CD8-positive, alpha-beta memory T cell (primary cell): ENCODE measurements at places on chromosomes 7 and 10.
A peak's percentile ranks its signal among the peaks of the same experiment; 100 is the strongest.

GRCh38 chr10:70809011-70809611, 6.6 kb upstream of the SGPL1 start:
- DNase-seq = no peak
- H3K4me1 ChIP-seq = peaks cover 4% of the 10 kb centered on the region
- no peak overlapping the region for H3K27ac ChIP-seq
- H3K36me3 ChIP-seq = no peaks in the 10 kb centered on the region

GRCh38 chr7:151113344-151114150, 27.3 kb downstream of the AGAP3 start:
- no peak overlapping the region for H3K27ac ChIP-seq
- no peak overlapping the region for H3K4me3 ChIP-seq
- H3K27me3 ChIP-seq = no peaks in the 10 kb centered on the region
- no peaks in the 10 kb centered on the region for H3K36me3 ChIP-seq
- peaks cover 12% of the 10 kb centered on the region for H3K4me1 ChIP-seq

- no peaks in the 10 kb centered on the region for H3K36me3 ChIP-seq
- H3K27ac ChIP-seq = no peak overlapping the region
- H3K4me1 ChIP-seq = peaks cover 4% of the 10 kb centered on the region
- peaks cover 60% of the 10 kb centered on the region for H3K27me3 ChIP-seq
Measured at GRCh38 chr10:110162741-110163145, 44.7 kb upstream of the MXI1 start.

DNA sequence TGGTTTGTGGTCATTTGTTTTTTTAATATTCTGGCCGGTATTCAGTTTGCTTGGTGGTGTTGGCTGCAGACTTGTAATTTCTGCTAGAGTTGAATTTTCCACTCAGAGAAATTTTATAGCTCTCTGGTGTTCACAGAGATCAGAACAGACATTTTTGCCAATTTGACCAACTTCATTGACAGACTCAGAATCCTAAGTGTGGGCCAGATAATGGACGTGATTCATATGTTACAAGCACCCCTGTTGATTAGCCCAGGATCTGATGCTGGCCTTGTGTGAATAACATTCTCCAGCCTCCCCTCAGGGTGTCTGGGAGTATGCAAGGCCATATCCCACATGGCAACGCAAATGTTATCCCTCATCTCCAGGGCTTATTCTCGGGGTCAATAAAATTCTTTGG, 283.8 kb downstream of the C7orf25 start:
- no peaks in the 10 kb centered on the region for H3K27me3 ChIP-seq
- H3K27ac ChIP-seq = no peak overlapping the region
- no peak for DNase-seq
- H3K4me1 ChIP-seq = no peaks in the 10 kb centered on the region

- H3K27me3 ChIP-seq = no peaks in the 10 kb centered on the region
- H3K27ac ChIP-seq = no peak overlapping the region
- no peak overlapping the region for H3K4me3 ChIP-seq
- H3K36me3 ChIP-seq = no peaks in the 10 kb centered on the region
- no peak for DNase-seq
Measured at GRCh38 chr7:2478800-2479199, 2.6 kb upstream of the GRIFIN start.

GRCh38 chr7:46881507-46882127, 700.3 kb downstream of the TNS3 start:
- H3K27me3 ChIP-seq = no peaks in the 10 kb centered on the region
- DNase-seq = no peak
- H3K36me3 ChIP-seq = no peaks in the 10 kb centered on the region
- H3K4me3 ChIP-seq = no peak overlapping the region
- no peak overlapping the region for H3K27ac ChIP-seq

DNA sequence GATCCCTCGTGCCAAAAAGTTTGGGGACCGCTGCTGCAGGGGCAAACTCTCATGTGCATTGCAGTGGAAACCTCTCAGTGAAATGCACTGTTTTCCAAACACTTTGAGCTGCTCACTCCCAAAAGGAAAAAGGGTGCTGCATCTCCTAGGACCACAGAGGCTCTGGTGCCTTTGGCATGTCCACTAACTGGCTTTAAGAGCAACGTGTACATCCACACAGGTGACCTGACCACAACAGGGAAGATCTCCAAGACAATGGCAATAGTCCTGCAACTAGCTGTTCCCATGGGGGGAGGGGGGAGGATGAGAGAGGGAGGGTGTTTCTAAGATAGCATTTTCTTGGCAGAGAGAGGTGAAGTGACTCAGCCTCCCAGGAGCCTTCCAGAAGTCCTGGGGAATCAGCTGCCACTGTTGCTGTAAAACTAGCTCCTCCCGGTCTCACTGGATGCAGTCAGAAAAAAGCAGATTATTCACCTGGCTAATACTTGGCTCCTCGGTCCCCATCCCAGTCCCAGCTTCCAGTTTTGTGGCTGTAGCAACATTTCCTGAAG, 181.7 kb downstream of the HECW1 start:
- no peaks in the 10 kb centered on the region for H3K4me1 ChIP-seq
- DNase-seq = no peak
- no peak overlapping the region for H3K4me3 ChIP-seq
- H3K27me3 ChIP-seq = no peaks in the 10 kb centered on the region
- H3K36me3 ChIP-seq = no peaks in the 10 kb centered on the region

DNA sequence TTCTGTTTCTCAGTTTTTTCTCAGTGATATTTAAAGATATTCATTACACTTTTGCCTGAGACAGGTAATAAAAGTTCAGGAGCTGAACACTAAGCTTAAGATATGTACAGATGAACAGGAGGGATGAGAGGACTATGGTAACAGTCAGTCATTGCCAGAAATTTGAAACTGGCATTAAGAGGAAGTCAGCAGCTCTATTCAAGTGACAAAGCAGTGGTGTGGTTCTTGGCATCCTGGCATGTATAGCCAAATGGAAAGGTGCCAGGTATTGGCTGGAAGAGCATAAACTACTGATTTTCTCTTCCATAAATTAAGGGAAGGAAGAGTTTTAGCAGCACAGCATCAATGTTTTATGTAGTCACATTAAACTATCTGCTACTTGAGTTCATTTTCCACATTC, 22.7 kb downstream of the HOXA1 start:
- no peak overlapping the region for H3K27ac ChIP-seq
- H3K4me3 ChIP-seq = no peak overlapping the region
- no peaks in the 10 kb centered on the region for H3K27me3 ChIP-seq
- no peak for DNase-seq
- H3K4me1 ChIP-seq = no peaks in the 10 kb centered on the region
- no peaks in the 10 kb centered on the region for H3K36me3 ChIP-seq

DNA sequence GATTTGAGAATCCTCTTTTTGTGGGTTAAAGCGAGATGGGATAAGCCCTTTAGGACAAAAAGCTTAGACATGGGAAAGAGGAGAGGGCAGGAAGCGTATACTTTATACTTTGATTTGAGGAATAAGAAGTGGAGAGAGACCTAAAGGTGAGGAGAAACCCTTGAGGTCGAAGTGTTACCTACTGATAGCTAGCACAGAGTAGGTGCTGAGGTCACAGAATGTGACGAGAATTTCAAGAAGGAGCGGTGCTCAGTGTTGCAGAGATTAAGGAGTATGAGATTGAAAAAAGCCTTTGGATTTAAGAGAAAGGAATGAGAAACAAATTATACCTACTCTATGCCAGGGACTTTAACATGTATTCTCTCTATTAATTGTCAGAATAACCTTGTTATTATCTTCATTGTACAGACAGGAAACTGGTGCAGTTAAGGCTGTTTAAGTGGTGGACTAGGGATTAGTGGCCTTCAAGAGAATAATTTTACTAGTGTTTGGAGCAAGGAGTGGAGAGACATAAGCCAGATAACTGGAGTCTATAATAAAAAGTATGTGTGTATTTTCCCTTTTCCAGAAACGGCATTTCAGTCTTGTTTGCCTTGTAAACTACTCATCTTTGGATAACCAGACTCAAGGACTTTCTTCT, 8.8 kb downstream of the CAPZA2 start:
- no peak overlapping the region for H3K4me3 ChIP-seq
- H3K36me3 ChIP-seq = no peaks in the 10 kb centered on the region
- no peak overlapping the region for H3K27ac ChIP-seq
- H3K27me3 ChIP-seq = no peaks in the 10 kb centered on the region

- no peak overlapping the region for H3K4me3 ChIP-seq
- no peak overlapping the region for H3K27ac ChIP-seq
- H3K36me3 ChIP-seq = no peaks in the 10 kb centered on the region
- DNase-seq = no peak
- H3K4me1 ChIP-seq = no peaks in the 10 kb centered on the region
- H3K27me3 ChIP-seq = no peaks in the 10 kb centered on the region
Measured at GRCh38 chr10:13681095-13681494, 94.3 kb downstream of the PRPF18 start.

GRCh38 chr10:102721954-102722353, 7.5 kb downstream of the SFXN2 start:
- no peak overlapping the region for H3K4me3 ChIP-seq
- H3K36me3 ChIP-seq = no peaks in the 10 kb centered on the region

- no peaks in the 10 kb centered on the region for H3K27me3 ChIP-seq
- peaks cover 30% of the 10 kb centered on the region for H3K4me1 ChIP-seq
- DNase-seq = peak; percentile 85
- peak within 1 kb of the TSS; percentile 87 for H3K4me3 ChIP-seq
- peak within 1 kb of the TSS; percentile 96 for H3K27ac ChIP-seq
- H3K36me3 ChIP-seq = no peaks in the 10 kb centered on the region
Measured at GRCh38 chr10:98134431-98135221, at the start of gene R3HCC1L. TSS of gene R3HCC1L (plus strand) at chr10:98134657. CDS start at chr10:98208115, 73,458 bp downstream.

DNA sequence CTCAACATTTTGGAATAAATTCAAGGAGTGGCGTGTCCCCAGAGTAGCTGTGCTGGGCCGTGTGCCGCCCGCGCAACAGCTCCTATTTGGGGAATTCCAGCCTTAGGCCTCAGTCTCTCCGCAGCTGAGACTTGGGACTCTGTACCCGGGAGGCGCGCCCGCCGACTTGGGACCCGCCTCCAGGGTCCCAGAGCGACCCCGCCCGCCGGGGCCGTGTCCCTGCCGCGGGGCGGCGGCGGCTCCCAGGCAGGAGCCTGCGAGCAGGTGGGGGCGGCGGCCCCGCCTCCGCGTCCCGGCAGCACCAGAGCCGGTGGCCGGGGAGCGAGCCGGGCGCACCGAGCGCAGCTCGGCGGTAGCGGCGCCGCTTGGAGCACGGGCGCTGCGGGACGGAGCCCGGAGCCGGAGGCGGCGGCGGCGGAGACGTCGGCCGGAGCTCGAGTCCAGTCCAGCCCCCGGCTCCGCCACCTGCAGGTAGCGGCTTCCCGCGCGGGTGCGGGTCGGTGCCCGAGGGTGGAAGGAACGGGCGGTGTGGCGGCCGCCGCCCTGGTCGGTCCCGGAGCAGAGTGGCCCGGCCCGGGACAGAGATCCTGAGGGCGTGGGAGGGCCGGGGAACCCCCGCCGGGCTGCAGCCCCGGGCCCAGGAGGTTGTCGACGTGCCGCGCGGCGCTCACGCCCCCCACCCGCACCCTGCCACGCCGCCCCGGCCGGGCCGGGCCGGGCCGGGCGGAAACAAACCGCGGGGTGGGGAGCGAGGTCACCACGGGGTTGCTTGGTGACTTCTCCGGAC, at the start of gene WIPF3:
TSS of gene WIPF3 (plus strand) at position 301 of the 787 bp plus-strand sequence. CDS start 28,217 bp downstream, outside the sequence.
- H3K4me3 ChIP-seq = no peak within 1 kb of the TSS
- H3K27me3 ChIP-seq = peaks cover 7% of the 10 kb centered on the region
- H3K4me1 ChIP-seq = no peaks in the 10 kb centered on the region
- no peaks in the 10 kb centered on the region for H3K36me3 ChIP-seq

GRCh38 chr7:155911471-155912105, 99.3 kb upstream of the SHH start:
- no peaks in the 10 kb centered on the region for H3K36me3 ChIP-seq
- H3K4me1 ChIP-seq = no peaks in the 10 kb centered on the region
- H3K4me3 ChIP-seq = no peak overlapping the region
- no peaks in the 10 kb centered on the region for H3K27me3 ChIP-seq
- no peak overlapping the region for H3K27ac ChIP-seq
- no peak for DNase-seq

DNA sequence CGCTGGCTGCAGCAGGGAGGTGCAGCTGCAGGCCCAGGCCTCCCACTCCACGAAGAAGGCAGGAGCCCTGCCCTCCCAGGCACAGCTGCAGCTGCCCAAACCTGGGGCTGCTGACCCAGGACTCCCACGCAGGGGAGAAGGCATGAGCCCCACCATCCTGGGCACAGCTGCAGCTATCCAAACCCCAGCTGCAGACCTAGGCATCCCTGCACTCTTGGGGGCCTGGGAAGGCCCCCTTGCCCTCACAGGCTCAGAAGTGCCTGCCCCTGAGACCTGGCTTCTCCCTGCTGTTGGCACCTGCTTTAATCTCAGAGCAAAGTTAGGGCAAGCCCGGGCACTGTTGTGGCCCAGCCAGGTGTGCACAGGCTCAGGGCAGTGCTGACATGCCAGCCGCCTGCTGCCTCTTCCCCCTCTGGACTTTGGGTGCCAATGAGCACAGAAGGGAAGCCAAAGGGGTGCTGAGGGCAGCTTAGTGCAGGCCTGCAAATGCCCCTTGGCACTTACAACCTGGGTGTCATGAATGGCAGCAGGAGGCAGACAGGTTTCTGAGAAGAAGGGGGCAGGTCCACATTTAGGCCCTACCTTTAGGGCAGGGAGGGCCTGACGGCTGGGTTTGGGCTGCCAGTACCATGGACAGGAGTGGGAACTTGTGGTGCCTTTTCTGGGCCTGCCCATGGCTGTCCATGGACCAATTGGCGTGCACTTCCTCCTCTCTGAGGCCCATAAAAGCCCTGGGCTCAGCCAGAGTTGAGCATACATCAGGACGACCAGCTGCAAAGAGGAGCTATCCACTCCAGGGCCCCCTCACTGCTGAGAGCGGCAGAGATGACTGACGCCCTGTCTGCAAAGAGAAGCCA, 31.1 kb downstream of the CRTAC1 start:
- H3K27ac ChIP-seq = no peak overlapping the region
- H3K27me3 ChIP-seq = no peaks in the 10 kb centered on the region
- no peaks in the 10 kb centered on the region for H3K4me1 ChIP-seq
- no peak overlapping the region for H3K4me3 ChIP-seq
- H3K36me3 ChIP-seq = no peaks in the 10 kb centered on the region
- no peak for DNase-seq

DNA sequence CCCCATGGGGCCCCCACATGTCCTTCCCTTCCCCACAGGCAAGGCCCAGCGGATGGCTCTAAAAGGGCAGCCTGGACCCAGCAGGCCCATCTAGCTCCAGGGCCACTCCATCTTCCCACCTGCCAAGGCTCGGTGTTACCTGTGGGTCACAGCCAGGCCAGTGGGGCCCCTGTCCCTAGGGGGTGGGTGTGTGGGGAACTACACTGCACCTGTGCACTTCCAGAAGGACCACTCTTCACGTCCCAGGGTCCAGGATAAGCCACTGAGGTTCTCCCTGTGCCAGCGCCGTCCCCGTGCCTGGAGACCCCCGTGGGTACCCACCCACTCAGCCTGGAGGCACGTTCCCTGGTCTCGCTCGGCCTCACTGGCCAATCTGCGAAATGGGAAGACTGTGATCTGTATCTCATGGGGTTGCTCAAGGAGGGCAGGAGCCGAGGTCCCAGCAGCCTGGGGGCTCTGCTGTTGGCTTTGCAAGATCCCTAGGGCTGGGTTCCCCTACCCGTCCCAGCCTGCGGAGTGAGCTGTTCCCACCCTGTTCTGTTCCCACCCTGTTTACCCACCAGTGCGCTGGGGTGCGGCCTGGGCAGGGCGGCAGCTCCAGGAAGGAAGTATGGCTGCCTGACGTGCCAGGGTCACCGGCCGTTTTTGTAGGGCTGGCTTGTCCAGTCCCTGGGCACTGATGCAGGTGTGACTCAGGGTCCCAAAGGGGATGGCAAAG, 4.6 kb downstream of the PWWP2B start:
- H3K36me3 ChIP-seq = no peaks in the 10 kb centered on the region
- peaks cover 17% of the 10 kb centered on the region for H3K4me1 ChIP-seq
- H3K4me3 ChIP-seq = no peak overlapping the region
- H3K27ac ChIP-seq = no peak overlapping the region
- H3K27me3 ChIP-seq = no peaks in the 10 kb centered on the region
- DNase-seq = no peak
